Hepatic stellate cell (primary cell): ENCODE measurements at places on chromosomes 12 and 14.

DNA sequence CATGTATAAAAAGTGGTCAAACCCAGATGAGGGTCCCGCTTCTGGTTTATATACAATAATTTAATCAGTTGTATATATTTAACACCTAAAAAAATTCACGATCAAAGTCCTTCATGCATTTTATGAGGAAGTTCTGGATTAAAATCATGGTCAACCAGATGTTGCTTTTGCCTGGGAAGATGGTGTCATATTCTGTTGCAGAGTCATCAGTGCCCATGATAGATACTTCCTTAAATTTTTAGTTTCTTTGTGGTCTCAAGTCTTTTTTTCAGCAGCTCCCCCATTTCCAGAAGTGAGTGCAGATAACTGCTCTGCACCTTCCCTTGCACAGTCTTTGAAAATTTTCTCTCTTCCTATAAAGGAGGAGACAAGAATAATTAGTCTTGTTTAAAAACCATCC is 16.1 kb downstream of the ERP29 start:
- DNase-seq = no peak

DNA sequence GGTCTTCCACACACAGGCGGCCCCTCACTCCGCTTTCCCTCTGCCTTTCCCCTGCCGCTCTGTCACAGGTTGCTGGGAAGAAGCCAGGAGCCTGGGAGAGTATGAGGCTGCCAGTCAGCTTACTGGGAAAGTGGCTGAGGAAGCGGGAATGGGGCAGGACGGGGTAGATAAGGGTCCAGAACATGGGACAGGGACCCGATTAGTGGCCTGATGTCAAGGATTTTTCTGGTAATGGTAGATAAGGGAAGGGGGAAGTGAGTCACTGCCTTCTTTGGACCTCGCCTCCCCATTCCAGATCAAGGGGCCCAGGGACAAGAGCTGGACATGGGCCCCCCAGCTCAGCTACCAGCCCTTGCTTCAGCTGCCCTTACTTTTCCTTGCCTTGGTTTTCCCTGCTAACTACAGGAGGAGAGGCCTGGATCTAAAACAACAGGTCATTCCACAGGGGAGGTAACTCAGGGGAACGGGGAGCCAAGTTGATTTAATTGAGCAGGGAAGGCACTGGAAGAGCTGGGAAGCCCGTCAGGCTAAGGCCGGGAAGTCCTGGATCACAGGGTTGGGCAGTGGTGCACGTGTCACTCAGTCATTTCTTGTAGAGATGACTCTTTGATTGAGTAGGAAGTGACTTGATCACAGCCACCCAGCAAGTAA is 3.5 kb upstream of the LPAR5 start:
- no peak for DNase-seq

GRCh38 chr14:26217778-26218177 is 380.1 kb downstream of the NOVA1 start:
- no peak for DNase-seq

GRCh38 chr12:96258104-96258961 is 64.2 kb downstream of the ELK3 start:
- peak; percentile 63 for DNase-seq

DNA sequence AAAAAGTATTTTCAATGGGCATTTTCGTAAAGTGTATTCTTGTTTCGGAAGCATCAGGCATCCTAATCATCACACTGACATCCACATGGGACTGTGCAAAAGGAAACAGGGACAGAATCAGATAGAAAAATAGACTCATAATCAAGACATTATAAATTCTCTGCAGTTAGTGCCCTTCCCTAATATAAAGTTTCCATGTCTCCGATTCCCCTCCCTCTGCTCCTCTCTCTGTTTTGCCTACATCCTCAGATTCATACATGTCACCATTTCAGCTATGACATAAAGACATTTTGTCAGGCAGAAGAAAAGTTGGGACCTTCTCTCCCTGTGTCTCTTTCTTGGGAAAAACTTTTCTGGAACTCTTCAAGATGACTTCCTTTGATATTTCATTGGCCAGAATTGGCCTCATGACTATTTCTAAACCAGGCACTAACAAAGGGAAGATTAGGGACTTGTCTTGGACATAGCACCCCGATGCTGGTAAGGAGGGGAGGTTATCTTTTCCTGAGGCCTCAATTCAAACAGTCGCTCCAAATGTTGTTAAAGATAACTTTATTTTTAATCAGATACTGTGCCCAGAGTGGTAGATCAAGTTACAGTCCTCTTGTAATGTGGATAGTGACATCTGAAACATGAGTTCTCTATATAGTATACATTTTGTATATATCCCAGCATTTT is 212.1 kb upstream of the BTG1 start:
- DNase-seq = no peak

DNA sequence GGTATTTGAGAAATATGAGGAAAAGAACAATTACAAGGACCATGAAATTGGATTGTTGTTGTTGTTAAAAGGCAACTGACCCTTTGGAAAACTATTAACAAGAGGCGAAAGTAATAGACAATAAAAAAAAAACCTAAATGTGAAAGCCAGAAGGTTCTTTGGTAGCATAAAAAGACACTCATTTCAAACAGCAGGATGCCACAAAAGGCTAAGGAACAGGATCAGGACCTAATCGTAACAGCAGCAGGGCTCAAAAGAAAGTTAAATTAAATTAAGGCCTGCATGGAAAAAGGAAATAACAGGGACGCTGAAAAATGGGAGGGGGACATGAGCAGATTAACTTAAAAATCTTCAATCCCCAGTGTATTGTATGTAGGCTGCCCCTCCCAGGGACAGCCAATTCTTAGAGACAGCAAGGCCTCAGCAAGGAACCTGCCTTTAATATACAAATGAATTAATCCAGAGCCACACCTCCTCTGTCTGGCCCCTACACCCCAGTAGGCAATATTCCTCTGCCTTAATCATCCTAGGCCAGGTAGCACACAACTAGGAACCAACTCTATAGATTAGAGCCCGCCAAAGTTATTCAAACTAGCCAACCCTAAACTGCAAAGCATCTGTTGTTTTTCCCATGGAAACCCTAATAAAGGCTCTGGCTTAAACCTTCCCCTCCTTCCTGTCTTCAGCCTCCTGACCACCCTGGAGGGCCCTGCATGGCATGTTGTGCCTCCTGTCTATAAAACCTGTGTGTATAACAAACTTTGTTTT is 28.4 kb upstream of the AP4S1 start:
- no peak for DNase-seq

GRCh38 chr14:53355581-53356112 is 202.5 kb upstream of the DDHD1 start:
- no peak for DNase-seq

DNA sequence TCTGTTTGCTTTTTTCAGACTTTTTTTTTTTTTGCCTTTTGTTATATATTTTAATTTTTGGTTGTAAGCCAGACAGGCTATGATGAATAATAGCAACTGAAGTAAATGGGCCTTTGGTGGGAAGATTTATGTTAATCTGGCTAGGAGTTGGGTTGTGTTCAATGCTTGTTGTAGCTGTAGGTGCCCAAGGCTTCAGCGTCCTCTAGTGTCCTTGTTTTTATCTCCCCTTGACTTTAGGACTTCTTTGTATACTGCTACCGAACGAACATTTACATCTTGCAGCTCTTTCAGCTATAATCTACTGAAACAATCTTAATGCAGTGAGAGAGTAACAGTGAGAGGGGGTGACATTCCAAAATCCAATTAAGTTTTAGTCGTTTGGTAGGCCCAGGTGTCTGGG is 848.4 kb upstream of the FBXO33 start:
- DNase-seq = no peak

DNA sequence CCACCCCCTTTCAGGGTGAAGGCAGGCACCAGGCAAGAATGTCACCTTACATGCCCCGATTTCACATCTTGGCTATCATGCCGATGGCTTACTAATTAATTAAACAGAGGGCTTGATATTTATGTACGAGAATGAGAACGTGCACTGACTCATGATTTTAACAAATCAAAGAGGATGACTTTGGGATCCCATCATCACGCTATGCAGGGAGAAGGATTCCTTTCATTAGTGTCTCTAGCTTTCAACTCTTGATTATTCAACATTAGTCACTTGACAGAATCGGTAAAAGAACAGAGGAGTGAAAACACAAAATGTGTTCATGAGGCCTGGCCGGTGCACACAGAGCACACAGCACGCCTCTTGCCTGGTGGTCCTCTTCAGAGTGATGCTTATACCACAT is 80.6 kb downstream of the PRKAB1 start:
- no peak for DNase-seq

DNA sequence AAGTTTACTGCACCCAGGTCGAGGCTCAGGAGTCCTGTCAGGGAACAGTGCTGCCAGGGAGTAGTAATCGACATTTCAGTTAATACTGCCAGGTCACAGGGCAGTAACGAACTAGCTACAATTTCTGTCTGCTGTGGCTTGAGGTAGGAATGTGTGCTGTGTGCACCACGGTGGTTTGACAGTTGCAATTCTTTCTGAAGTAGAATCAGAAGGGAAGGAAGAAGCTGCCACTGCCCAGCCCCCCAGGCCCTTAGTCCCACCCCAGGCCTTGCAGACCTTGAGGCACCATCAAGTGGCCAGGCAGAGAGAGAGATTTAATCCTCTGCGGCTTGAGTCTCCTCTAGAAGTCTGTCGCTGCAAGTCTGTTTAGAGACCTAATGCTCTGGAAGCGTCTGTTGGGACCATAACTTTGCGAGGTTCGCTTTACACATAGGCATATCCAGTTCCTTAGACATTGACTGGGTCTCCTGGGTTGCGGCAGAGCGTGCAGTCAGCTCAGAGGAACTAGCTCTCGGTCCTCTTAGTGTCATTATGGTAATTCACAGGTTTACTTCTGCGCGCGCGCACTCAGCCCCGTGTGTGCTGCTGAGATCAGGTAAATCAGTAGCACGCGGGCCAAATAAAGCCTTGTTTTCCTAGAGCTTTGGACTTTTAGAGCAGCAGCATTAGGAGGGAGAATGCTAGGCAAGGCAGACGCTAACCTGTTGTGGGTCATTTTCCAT is 9.8 kb downstream of the NKX2-1 start:
- no peak for DNase-seq

DNA sequence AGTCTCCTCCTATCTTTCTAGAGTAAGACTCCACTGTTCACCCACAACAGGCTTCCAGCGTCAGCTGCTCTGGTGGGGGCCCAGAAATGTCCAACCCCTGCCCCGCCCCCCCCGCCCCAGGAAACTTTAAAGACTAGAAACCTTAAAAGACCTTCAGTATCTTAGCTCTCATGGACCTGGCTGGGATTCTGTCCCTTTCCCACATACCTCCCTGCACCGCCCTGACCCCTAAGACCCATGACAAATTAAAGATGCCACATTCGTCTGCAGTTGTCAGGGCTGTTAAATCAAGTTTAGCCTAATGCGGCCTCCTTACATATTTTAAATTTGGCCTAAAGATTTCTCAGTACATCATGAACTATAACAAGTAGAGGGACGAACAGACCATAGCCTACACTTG is 10.0 kb upstream of the SERPINA10 start:
- DNase-seq = no peak
